ENCODE measurements at places on chromosomes 2 and 18. TPM values are rescaled to one million over a fixed set of nuclear protein-coding genes. Genes with fewer than 3 reads are reported as not detected.
A peak's percentile ranks its signal among the peaks of the same experiment; 100 is the strongest.

DNA sequence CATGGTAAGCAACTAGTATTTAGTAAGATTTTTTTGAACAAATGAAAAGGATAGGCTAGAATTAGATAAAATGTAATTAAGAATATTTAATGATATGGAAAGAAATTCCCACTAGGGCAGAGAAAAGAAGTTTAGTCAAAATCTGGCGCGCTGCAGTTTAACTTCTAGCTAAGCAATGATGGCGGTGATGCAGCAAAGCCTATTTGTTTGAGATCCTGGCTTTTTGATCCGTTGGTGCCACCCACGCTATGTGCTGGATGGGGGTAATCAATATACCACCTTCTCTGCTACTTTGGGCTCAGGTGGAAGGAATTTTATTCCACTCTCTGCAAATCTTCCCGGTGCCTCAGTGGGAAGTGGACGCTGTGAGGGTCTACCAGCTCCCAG lies 421 bp upstream of the FAM171B start:
- H3K4me3 ChIP-seq, result peak overlapping the region; percentile 76
- no peaks in the 10 kb centered on the region for H3K4me1 ChIP-seq
- no peak for DNase-seq
- H3K36me3 ChIP-seq, result no peaks in the 10 kb centered on the region

GRCh38 chr2:85353876-85354285 lies 447 bp downstream of the RETSAT start:
- H3K36me3 ChIP-seq, result no peaks in the 10 kb centered on the region
- no peaks in the 10 kb centered on the region for H3K4me1 ChIP-seq
- H3K27me3 ChIP-seq, result no peaks in the 10 kb centered on the region
- DNase-seq, result peak; percentile 89
- H3K4me3 ChIP-seq, result peak overlapping the region; percentile 57

Gene REG3A
- 1,340 TPM for total RNA-seq

- no peaks in the 10 kb centered on the region for H3K27me3 ChIP-seq
- no peak overlapping the region for H3K4me3 ChIP-seq
- peak overlapping the region; percentile 14 for H3K27ac ChIP-seq
These were observed 128.3 kb upstream of the HS6ST1 start for GRCh38 chr2:128446874-128447537.

Gene SLC9A4
- not detected for total RNA-seq

- DNase-seq, result no peak
- H3K27me3 ChIP-seq, result no peaks in the 10 kb centered on the region
- H3K4me3 ChIP-seq, result no peak overlapping the region
- no peak overlapping the region for H3K27ac ChIP-seq
These were observed 415.5 kb downstream of the CBLN2 start for GRCh38 chr18:72128649-72129048.

DNA sequence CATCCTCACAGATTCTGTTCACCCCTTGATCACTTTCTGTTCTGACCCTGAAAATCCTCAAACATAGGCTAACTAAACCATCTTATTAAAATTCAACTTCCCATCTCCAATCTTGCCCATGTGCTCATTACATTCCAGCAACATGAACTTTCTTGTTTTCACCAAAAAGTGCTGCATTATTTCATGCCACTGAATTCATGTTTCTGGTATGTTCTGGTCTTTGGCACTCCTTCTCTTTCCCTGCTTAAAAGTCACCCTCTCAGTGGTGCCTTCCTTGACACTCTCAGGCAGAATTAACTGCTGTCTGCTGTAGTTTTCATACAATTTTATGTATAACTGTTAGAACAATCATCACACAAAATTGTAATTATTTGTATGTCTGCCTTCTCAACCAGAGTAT lies 247.7 kb upstream of the RBMS1 start:
- no peaks in the 10 kb centered on the region for H3K27me3 ChIP-seq
- no peaks in the 10 kb centered on the region for H3K4me1 ChIP-seq

DNA sequence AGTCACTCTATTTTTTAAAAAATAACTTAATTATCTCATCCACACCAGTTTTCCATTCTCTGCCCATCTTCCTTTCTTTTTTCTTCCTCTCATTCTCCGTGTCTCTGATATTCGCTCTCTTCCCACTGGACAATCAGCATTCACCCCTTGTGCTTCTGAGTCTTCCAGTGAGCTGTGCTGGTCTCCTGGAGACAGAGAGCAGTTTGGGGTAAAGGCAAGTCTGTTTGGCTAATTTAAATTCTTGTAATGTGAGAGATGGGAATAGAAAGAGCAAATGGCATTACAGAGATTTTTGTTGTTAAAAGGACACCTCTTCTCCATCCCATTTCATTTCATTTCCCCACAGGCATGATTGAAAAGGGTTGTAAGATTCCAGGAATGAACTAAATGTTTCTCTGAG lies 107.5 kb downstream of the DTNA start:
- no peaks in the 10 kb centered on the region for H3K4me1 ChIP-seq
- no peak for DNase-seq
- H3K27ac ChIP-seq, result no peak overlapping the region
- H3K4me3 ChIP-seq, result no peak overlapping the region
- H3K27me3 ChIP-seq, result no peaks in the 10 kb centered on the region

DNA sequence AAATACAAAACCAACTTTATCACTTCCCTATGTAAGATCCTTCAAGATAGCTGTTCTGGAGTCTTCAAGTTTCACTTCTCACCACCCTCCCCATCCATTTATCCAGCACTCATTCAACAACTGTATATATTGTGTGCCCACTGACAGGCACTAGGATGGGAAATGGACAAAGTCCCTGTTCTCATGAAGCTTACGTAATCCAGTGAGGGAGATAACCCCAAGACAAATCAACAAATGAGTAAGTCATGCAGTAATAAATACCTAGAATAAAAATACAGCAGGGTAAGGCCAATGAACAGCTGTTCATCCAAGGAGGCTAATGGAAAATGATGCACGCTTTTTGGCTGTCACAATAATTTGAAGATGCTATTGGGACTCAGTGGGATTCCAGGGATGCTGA lies 133.8 kb downstream of the MEMO1 start:
- H3K27ac ChIP-seq, result no peak overlapping the region
- DNase-seq, result peak; percentile 51
- no peaks in the 10 kb centered on the region for H3K4me1 ChIP-seq
- H3K36me3 ChIP-seq, result no peaks in the 10 kb centered on the region

- no peak for DNase-seq
- H3K4me3 ChIP-seq, result no peak overlapping the region
- no peaks in the 10 kb centered on the region for H3K36me3 ChIP-seq
- H3K27ac ChIP-seq, result no peak overlapping the region
- H3K27me3 ChIP-seq, result no peaks in the 10 kb centered on the region
These were observed 9.0 kb upstream of the CWC22 start for GRCh38 chr2:180015951-180016709.

Gene SNTG2
- 65.2 TPM for total RNA-seq

Gene IL1B
- total RNA-seq, result 9.1 TPM

- no peak for DNase-seq
- no peaks in the 10 kb centered on the region for H3K36me3 ChIP-seq
- H3K27me3 ChIP-seq, result no peaks in the 10 kb centered on the region
- H3K4me1 ChIP-seq, result no peaks in the 10 kb centered on the region
These were observed 708 bp downstream of the AGXT start for GRCh38 chr2:240869109-240869955.

Gene ALPI
- 309 TPM for total RNA-seq

Gene CMPK2
- 7.4 TPM for total RNA-seq

DNA sequence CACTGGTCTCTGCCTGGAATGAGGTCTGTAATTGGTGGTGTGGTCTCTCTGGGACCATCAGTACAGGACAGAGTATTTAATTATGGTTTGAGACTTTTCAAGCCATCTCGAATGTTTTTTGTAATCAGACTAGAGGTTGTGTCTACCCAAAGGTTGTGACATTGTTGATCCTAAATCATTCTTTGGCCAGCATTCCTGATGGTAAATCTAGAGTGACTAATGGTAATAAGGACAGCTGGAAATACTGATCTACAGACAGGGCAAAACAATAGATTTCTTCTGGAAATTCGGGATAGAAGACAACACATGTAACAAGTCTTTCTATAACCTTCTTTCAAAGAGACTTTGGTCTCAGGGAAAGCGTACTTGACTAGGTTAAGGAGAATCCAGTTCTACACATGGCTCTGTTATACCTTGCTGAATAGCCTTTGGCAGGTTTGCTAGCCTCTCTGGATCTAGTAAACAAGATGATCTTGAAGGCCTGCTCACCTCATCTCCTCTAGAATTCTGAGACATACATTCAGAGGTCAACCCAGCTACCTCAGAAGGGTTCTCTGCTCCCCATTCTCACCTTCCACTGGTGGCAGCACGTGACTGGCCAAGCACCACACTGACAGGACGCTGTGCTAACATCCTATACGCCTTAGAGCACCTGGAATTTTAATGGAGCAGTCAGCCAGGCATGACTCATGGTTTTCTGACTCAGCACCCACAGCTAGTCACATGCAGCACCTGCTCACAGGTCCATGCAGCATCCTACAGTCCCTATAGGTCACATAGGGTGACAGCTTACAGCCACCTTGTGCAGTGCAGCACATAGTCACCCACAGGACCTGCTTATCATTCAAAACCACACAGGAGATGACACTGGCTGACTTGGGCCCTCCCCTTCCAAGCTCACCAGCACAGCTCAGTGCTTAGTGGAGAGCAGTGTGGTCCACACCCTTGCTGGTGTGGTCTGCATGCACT lies 12.2 kb downstream of the PLB1 start:
- no peaks in the 10 kb centered on the region for H3K27me3 ChIP-seq
- peak overlapping the region; percentile 71 for H3K27ac ChIP-seq
- DNase-seq, result peak; percentile 76
- no peaks in the 10 kb centered on the region for H3K36me3 ChIP-seq
